Tibial nerve (tissue), 4 donors: ENCODE measurements at places on chromosomes 5 and 9. TPM values are rescaled to one million over a fixed set of nuclear protein-coding genes. Genes with fewer than 3 reads are reported as not detected.
A peak's percentile ranks its signal among the peaks of the same experiment; 100 is the strongest.

- DNase-seq = no peak
Measured at GRCh38 chr9:122356627-122357026, 14.2 kb upstream of the PTGS1 start.

- DNase-seq = peak; percentile 82
Measured at GRCh38 chr5:71782771-71783770, 64.0 kb downstream of the CARTPT start.

GRCh38 chr5:59661311-59661710, 232.2 kb downstream of the PDE4D start:
- no peak for DNase-seq

FOXD4 gene
- total RNA-seq = not detected

DNA sequence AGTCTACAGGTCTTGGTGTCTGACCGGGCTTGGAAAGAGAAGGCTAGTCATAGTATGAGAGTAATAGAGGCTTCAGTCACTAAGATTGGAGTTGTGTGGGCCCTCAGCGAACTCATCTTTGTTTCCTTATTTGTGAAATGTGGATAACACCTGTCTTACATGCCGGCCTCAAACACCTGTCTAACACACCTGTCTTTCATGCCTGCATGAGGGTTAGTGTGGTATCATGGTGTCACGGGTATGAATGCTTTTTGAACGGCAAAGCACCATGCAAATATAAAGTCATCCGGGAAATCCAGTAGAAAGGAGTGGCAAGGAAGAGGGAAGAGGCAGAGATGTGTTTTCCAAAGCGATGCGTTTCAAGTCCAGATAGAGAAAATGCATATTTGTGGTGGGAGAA, 25.5 kb downstream of the GRAMD2B start:
- no peak for DNase-seq

DNA sequence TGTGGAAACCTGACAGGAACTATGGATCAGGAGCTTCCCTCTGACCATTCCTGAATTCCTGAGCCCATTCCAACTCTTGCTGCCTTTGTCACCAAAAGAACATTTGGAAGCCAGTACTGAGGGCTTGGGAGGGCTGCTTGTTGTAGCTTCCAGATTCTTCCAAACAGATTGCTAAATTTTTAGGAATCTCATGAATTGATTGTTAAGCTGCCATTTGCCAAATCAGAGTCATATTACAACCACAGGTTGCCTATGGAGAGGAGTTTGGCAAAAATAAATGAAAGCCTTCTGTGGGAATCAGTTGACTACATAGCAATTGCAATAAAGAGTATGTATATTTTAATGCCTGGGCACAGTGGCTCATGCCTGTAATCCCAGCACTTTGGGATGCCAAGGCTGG, 39.2 kb upstream of the SLC28A3 start:
- DNase-seq = no peak

DNA sequence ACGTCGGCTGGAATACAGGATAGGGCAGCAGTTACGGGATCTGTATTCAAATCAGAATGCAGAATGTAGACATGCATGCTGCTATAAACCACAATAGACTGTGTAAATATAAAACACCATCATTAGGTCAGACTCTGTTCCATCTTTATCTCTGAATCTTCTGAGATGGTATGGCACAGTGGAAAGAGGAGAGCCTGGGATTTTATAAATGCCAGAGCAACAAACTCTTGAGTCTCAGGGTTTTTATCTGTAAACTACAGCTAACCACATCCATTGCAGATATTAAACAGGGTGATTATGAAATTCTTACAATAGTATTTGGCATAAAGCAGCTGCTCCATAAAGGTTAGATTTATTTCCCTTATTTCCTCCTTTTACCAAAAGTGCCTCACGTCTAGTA, 108.7 kb downstream of the ZDHHC21 start:
- DNase-seq = no peak

IFNA21 gene
- total RNA-seq = not detected

FRRS1L gene
- total RNA-seq = 1.7 TPM

MCCC2 gene
- total RNA-seq = 46.9 TPM

DNA sequence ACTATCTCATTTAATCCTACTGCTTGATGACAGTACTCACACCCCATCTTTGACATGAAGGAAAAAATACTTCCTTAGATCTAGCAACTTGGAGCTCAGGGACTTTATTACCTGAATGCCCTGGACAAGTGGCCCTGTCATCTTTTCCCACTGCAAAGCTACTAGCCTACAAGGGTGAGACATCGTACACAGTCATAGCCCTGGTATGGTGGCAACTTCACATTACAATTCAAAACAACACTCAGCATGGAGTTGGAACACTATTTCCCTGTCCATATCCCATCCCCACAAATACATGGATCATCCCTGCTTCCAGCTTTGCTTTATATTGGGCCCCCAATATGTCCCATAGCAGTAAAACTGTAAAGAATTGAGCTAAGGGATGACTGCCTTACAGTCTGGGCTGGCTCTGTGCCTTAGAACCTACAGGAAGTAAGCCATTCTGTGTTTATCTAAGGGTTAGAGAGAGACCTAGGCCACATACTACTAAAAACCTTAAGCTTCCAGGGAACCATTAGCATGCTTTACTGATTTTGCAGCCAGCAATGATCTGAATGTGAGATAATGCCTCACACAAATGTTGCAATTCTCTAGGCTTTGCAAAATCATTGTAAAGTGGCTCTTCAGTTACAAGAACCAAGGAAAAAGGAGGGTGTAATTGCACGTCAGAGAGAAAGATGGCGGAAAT, 55.9 kb downstream of the OTULIN start:
- DNase-seq = no peak

GRCh38 chr5:131096774-131097710, 68.0 kb downstream of the HINT1 start:
- no peak for DNase-seq

GRCh38 chr5:171629221-171629620, 156.4 kb upstream of the SMIM23 start:
- no peak for DNase-seq

GRCh38 chr5:63249960-63250359, 671.3 kb downstream of the LRRC70 start:
- DNase-seq = no peak

DNA sequence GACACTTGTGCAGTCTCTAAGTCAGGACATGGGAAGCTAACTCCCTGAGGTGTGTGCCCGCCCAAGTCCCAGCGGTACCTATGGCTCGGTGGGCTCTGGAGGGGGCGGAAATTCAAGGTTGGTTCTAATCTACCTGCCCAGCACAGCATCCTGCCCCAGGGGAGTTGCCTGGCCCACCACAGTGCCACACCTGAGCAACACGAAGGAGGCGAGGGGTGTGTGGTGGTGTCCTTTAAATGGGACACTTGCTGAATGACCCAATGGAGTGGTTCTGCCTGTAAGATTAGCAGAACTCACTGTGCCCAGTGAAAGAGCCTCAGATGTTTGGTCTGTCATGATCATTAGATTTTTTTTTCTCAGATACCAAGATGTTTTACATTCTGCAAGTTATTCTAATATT, 70.7 kb upstream of the OTULINL start:
- no peak for DNase-seq

DNA sequence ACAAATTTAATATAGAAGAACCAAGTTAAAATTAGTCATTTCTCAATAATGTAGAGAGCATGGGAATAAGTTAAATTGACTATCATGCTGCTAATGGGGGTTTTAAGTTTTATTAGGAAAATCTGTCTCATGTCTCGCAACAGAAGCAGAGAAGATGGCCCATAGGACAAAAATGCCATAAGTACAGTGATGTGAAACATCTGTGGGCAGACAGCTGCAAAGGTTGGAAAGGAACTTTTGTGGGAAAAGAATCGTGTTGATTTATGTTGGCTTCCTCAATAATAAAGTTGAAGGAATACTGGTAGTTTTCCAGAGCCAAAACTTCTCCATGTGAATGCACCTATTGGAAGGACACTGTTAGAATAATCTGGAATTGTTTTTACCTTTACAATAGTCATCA, 44.8 kb downstream of the VCAN start:
- no peak for DNase-seq

NUTM2F gene
- not detected for total RNA-seq

DNA sequence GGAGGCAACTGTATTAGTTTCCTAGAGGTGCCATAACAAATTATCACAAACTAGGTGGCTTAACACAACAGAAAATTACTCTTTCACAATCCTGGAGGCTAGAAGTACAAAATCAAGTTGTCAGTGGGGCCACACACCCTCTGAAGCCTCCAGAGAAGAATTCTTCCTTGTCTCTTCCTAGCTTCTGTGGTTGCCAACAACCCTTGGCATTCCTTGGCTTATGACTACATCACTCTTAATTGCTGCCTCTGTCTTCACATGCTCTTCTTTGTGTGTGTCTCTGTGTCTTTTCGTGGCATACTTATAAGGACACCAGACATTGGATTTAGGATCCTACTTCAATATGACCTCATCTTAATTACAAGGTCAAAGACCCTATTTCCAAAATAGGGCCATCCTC, 327.5 kb downstream of the CHSY3 start:
- no peak for DNase-seq

DNA sequence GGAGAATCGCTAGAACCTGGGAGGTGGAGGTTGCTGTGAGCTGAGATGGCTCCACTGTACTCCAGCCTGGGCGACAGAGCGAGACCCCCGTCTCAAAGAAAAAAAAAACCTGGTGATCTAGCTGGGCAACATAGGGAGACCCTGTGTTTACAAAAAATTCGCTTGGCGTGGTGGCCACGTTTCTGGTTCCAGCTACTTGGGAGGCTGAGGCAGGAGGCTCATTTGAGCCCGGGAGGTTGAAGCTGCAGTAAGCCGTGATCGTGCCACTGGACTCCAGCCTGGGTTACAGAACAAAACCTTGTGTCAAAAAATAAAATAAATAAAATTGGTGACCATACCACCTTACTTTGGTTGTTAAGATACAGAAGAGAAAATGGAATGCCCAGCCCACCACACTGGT, 1.8 kb upstream of the HNRNPAB start:
- no peak for DNase-seq

DNA sequence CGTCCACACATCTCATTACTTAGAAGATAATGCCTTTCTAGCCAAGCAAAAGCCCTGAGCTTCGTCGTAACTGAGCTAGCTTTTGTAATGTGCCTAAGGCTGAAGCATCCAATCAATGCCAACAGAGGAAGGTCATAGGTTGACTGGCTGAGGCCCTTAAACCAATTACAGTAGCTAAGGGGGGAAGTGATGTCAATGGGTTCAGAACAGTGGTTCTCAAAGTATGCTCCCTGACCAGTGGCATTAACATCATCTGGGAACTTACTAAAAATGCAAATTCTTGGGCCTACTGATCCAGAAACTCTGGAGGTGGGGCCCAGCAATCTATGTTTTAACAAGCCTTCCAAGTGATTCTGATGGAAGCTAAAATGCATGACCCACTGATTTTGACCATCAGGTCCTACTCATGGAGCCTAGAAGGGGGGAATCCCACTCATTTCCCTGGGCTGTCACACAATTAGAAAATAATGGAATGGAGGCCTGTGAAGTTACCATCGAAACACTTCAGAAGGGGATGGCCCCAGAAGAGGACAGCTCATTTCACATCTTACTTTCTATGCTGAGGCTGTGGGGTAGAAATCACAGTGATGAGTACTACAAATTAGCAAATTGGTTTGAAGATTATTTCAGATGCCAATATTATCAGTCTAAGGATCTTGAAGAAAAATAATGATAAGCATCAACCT, 4.8 kb upstream of the VLDLR start:
- no peak for DNase-seq

GRCh38 chr5:76958991-76959767, 6.3 kb downstream of the CRHBP start:
- DNase-seq = no peak

MAMDC2 gene
- total RNA-seq = 48.3 TPM

DNA sequence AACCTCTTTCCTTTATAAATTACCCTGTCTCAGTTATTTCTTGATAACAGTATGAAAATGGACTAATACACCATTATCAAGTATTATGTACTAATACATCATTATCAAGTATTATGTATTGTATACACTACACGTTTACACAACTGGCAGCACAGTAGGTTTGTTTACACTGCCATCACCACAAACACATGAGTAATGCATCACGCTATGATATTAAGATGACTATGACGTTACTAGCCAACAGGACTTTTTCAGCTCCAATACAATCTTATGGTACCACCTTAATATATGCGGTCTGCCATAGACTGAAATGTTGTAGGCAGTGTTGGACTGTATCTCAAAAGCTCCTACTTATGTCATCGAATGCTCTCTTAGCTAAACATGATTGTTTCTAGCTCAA, 28.2 kb downstream of the PRELID2 start:
- no peak for DNase-seq

DNA sequence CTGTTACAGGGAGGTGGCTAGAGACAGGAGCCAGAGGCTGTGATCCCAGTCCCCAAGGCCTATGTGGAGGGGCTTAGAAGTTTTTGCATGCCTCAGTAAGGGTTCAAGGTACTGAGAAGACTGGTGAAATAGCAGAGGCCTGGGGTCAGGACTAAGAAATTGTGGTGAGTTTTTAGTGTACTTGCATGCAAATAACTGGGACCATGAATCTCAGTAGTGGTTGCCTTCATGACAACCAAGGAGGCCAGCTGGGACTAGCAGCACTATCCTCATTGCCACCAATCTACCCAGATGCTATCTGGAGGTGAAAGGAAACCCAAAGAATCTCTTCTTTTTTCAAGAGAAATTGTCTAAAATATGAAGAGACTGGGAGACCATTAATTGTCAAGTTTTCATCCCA, 395.1 kb downstream of the CETN3 start:
- DNase-seq = no peak

DNA sequence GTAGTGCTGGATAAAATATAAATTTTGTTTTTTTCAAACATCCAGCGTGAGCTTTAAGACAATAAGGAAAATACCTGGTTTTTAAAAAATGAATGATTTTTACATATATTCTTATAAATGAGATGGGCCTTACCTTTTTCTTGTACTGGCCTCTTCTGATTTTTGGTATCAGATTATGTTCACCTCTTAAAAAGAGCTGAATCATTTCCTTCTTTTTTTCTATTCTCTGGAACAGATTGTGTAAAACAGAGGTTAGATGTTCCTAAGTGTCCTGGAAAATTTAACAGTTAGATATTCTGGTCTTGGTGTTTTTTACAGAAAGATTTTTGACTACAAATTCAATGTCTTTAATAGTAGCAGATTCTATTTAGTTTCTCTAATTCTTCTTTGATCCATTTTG, 74.6 kb downstream of the NDUFAF2 start:
- DNase-seq = no peak

DNA sequence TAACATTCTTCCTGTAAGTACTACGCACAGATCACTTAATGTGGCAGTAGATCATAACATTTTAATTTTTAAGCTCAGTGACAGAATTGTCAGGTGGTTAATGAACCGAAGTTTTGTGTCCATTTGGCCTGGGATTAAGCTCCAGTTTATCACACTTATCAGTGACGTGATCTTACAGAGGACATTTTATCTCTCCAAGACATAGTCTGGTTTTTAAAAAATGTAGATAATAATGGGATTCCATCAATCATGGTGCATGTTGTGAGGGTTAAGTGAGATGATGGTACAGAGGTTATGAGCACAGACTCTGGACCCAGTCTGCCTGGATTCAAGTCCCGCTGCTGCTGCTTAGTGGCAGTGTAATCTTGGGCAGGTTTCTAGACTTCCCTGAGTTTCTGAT, 66.0 kb upstream of the ZFAND5 start:
- DNase-seq = no peak

ADGRV1 gene
- total RNA-seq = 1.9 TPM

GABRG2 gene
- total RNA-seq = not detected
